ENCODE measurements at places on chromosomes 3 and 15.
A peak's percentile ranks its signal among the peaks of the same experiment; 100 is the strongest.

- no peak for DNase-seq
Observed at GRCh38 chr3:43178891-43179366, 73.0 kb upstream of the POMGNT2 start.

- DNase-seq = no peak
Observed at GRCh38 chr3:151835751-151836525, 22.0 kb downstream of the AADAC start.

DNA sequence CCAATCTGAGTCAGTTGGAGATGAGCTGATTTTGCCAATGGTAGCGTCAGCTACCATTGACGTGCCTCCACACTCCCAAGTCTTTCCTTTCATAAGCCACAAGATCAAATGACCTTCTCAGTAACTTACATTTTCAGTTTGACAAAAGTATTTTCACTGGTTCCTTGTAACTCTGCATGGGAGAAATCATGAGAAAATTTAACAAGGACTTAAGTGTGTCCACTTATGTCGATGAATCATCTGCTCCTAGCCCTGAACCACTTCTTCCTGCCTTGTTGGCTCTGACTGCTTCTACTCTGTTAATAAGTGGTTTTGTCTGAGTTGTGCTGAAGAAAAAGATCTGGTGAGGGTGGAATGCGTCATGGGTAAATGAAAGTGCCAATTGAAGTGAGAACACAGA is 101.2 kb downstream of the NFKBIZ start:
- DNase-seq = no peak

GRCh38 chr3:126293370-126294082 is 63.7 kb downstream of the KLF15 start:
- no peak for DNase-seq

- DNase-seq = no peak
Observed at GRCh38 chr15:29593629-29594028, 228.6 kb downstream of the TJP1 start.

GRCh38 chr3:24707936-24708335 is 213.3 kb upstream of the THRB start:
- DNase-seq = no peak

DNA sequence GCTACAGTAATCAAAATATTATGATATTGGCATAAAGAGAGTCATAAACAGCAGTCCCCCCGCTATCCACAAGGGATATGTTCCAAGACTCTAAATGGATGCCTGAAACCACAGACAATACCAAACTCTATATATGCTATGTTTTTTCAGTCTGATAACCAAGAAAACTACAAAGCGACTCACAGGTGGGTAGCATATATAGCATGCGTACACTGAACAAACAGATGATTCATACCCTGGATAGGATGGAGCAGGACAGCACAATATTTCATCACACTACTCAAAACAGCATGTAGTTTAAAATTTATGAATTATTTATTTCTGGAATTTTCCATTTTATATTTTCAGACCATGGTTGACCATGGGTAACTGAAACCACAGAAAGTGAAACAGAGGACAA is 87.0 kb upstream of the PPP2R3A start:
- DNase-seq = no peak

DNA sequence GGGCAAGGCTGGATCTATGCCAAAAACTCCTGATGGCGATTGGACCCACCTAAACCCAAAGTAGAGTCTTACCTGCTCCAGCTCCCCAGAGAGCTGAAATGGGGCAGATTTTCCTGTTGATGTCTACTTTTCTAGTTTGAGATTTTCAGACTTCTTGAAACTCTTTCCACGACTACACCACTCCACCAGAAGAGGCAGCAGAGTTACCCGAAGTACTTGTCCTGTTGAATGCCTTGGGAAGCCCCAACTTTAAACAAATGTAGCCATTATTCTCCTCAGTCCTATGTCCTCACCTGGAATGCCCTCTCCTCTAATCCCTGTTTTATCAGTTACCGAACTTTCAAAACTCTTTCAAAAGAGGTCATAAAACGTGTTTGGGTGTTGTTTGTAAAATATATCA is 843.8 kb downstream of the VGLL3 start:
- DNase-seq = no peak

GRCh38 chr15:54789376-54789775 is 407.4 kb downstream of the RSL24D1 start:
- no peak for DNase-seq

GRCh38 chr3:128426128-128426921 is 40.4 kb downstream of the DNAJB8 start:
- DNase-seq = peak; percentile 16

DNA sequence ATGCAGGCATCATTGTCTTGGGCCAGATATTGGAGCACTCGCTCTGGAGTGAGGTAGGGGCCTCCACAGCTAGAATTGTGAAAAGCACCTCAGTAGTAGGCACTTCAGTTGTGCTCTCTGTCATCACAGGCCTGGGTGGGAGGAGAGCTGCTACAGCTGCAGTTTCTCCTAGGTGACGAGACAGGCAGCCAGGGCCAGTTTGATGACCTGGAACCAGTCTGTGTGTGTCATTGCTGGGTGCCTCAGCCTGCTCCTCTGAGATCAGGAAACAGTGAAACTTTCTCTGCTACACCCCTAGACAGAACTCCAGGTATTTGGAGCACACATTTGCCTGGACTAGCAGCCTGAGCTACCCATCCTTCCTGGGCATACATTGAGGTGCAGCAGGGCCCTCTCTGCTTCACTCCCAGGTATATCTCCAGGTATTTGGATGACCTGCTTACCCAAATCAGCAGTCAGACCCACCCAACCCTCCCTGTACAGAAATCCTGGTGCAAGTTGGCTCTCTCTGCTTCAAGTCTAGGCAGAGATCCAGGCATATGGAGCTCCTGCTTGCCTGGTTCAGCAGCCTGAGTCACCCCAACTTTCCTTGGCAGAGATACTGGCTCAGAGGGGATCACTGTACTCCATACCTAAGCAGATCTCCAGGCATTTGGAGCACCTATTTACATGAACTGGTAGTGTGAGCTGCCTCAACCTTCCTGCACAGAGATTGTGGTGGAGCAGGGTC is 54.3 kb upstream of the SGO1 start:
- DNase-seq = no peak

DNA sequence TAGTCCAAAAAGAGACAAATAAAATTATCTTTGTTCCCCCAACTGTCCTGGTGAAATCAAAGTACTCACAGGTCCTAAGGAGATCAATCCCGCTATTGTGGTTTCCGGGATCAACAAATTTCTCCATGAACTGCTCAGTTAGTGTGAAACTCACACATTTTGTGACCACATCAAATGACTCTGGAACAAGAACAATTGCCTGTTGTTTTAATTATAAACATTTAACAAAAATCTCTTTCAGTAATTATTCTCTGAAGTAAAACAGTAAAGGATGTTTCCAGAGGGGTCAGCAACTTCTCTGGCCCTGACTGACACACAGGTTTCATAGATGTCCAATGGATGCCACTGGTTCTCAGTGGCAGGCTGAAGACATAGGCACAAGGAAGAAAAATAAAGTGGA is 3.9 kb downstream of the CLDND1 start:
- DNase-seq = no peak

- DNase-seq = no peak
Observed at GRCh38 chr3:112463250-112463649, 36.0 kb downstream of the BTLA start.

DNA sequence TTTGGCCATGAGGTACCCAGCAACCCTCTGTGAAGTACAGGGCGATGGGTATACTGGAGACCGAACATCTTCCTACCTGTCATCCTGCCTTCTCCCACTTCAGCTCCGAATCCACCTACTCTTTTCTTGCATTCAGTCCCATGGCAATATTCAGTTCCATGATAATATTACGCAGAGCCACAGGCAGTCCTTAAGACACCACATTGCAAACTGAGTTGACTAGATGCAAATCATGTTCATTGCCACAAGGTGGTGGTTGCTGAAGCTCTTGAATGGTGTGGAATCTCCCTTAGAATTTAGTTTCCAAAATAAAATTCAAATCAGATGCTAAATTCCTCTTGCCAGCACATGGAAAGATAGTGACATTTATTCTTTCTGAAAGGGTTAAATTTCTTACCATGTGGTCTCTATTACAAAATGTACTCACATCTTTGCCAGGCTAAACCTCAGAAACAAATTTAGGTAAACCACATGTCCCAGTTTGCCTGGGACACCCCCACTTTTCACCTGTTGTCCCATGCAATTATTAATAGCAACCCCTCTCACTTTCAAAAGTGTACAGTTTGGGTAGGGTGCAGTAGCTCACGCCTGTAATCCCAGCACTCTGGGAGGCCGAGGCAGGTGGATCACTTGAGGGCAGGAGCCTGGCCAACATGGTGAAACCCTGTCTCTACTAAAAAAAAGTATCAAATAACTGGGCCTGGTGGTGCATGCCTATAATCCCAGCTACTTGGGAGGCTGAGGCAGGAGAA is 1.7 kb upstream of the NME9 start:
- DNase-seq = no peak

- DNase-seq = no peak
Observed at GRCh38 chr15:25812073-25812472, 51.1 kb downstream of the ATP10A start.

All from activated CD4-positive, CD25-positive, alpha-beta regulatory T cell treated with anti-CD3 and anti-CD28 coated beads, Interleukin-2, amount 50 U/mL, for 16 hours (primary cell).